Hypothalamus (tissue), 51 donors: ENCODE measurements at places on chromosomes 2 and 18.

DNA sequence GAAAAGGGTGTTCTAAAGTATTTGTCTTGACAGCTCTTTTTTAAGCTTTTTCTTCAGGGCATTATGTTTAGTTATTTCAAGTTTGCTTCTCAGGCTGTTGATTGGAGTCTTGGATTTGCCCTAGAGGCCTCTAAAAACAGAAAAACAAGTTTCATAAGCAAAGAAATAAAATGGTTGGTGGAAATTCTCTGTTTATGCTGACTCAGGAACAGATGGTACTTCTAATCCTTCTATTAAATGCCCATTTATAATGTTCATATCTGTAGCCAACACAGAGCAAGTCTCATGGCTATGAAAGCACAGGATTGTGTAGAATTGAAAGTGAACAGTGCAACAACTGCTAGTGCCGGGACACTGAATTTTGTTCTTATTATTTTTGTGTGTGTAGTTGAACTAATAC lies 60.4 kb downstream of the KCNJ3 start:
- no peak for DNase-seq

GRCh38 chr2:75505012-75505411 lies 55.7 kb downstream of the EVA1A start:
- DNase-seq, result no peak

- DNase-seq, result no peak
These were observed 40.4 kb upstream of the ARHGEF4 start for GRCh38 chr2:130796290-130796689.

GRCh38 chr2:71466301-71467179 lies 13.2 kb downstream of the DYSF start:
- DNase-seq, result no peak

- DNase-seq, result no peak
These were observed 22.6 kb downstream of the YES1 start for GRCh38 chr18:789397-789796.

- DNase-seq, result no peak
These were observed 173.7 kb downstream of the FBXO15 start for GRCh38 chr18:73973972-73974371.

GRCh38 chr18:63480476-63480875 lies 3.7 kb downstream of the SERPINB5 start:
- DNase-seq, result no peak
